CD4-positive, alpha-beta T cell treated with Interleukin-4 for 1 hour (primary cell): ENCODE measurements at places on chromosomes 4 and X.
A peak's percentile ranks its signal among the peaks of the same experiment; 100 is the strongest.

- DNase-seq: no peak
These were observed 15.5 kb downstream of the PAGE4 start for GRCh38 chrX:49844611-49845010.

GRCh38 chrX:3526731-3527130 is 180.3 kb upstream of the MXRA5 start:
- DNase-seq: no peak

- DNase-seq: no peak
These were observed 325.2 kb downstream of the CAMK2D start for GRCh38 chr4:113436360-113436759.

GRCh38 chr4:17597517-17597916 is 16.9 kb upstream of the MED28 start:
- no peak for DNase-seq

DNA sequence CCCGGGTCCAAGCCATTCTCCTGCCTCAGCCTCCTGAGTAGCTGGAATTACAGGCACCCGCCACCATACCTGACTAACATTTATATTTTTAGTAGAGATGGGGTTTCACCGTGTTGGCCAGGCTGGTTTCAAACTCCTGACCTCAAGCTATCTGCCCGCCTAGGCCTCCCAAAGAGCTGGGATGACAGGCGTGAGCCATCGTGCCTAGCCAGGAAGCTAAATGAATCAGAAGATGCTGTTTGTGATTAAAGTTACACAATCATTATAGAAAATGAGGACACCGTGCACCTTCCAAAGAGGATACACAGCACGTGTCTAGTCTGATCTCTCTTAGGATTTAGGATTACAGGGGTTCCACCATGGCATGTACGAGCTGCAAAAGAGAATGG is 99.6 kb downstream of the DHRSX start:
- DNase-seq: no peak

DNA sequence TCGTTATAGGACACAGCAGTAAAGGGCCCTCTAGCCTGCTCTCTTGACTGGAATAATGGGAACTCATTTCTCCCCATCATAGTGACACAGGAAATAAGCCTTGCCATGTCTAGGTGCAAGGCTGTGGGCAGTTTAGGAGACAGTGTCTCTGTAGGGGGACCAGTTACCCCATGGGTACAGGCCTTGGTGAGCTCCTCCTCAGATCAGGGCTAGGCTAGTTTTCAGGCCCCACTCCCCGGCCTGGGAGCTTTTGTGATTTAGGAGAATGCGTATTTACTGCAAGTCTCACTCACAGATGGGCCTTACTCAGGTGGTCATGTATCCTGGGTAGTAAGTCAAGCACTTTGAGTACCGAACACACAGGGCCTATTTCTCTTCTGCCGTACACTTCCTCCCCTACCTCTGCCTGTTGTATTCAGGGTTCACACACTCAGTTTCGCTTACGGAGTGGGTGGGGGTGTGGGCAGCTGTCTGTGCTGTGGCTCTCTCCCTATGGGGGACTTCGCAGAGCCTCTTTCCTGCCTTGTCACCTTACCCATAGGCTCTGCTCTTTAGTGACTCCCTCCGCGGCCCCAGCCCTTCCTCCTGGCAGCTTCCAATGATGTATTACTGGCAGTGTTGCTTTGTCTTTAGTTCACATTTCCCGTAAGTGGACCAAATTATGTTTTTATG is 34.2 kb downstream of the FAM193A start:
- DNase-seq: peak; percentile 53
